ENCODE measurements at places on chromosomes 11 and 22. TPM values are rescaled to one million over a fixed set of nuclear protein-coding genes. Genes with fewer than 3 reads are reported as not detected.
A peak's percentile ranks its signal among the peaks of the same experiment; 100 is the strongest.

RASD2 gene
- total RNA-seq = 0.20 TPM

OR52I2 gene
- not detected for total RNA-seq

TCN1 gene
- not detected for total RNA-seq

CSNK2A3 gene
- total RNA-seq = 0.49 TPM

C11orf16 gene
- total RNA-seq = not detected

KCTD14 gene
- 5.7 TPM for total RNA-seq

SLC6A5 gene
- not detected for total RNA-seq

MFRP gene
- not detected for total RNA-seq

FIBIN gene
- 0.87 TPM for total RNA-seq

RTCB gene
- total RNA-seq = 51.0 TPM

MRGPRX3 gene
- not detected for total RNA-seq

PATE2 gene
- not detected for total RNA-seq

OR8G1 gene
- not detected for total RNA-seq

CATSPERZ gene
- total RNA-seq = not detected

CTSF gene
- 49.3 TPM for total RNA-seq

SLCO2B1 gene
- total RNA-seq = 279 TPM

LDLRAD3 gene
- total RNA-seq = 0.62 TPM

SYT9 gene
- 12.6 TPM for total RNA-seq

APOA4 gene
- 131 TPM for total RNA-seq

IL17RA gene
- 7.6 TPM for total RNA-seq

CLDN5 gene
- 11.1 TPM for total RNA-seq

DNA sequence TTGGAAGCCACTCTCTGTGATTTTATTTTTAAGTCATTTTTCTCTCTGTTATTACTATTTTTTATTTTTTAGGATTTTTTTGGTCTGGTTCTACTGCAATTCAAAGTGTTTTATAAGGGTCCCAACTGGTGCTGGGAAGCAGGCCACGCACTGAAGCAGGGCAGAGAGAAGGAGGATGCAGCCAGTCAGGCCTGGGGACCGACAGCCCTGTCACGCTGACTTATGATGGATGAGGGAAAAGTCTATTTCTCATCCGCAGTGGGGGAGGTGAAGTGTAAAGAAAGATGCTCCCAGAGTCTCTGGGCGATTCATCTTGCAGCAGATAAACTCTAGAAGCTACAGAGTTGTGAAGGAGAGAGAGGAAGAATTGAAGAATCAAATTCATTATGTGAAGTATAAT lies 191.6 kb downstream of the NTM start:
- no peak for DNase-seq

GRCh38 chr11:116693593-116694348 lies 79.0 kb downstream of the BUD13 start:
- DNase-seq = peak; percentile 34

DNA sequence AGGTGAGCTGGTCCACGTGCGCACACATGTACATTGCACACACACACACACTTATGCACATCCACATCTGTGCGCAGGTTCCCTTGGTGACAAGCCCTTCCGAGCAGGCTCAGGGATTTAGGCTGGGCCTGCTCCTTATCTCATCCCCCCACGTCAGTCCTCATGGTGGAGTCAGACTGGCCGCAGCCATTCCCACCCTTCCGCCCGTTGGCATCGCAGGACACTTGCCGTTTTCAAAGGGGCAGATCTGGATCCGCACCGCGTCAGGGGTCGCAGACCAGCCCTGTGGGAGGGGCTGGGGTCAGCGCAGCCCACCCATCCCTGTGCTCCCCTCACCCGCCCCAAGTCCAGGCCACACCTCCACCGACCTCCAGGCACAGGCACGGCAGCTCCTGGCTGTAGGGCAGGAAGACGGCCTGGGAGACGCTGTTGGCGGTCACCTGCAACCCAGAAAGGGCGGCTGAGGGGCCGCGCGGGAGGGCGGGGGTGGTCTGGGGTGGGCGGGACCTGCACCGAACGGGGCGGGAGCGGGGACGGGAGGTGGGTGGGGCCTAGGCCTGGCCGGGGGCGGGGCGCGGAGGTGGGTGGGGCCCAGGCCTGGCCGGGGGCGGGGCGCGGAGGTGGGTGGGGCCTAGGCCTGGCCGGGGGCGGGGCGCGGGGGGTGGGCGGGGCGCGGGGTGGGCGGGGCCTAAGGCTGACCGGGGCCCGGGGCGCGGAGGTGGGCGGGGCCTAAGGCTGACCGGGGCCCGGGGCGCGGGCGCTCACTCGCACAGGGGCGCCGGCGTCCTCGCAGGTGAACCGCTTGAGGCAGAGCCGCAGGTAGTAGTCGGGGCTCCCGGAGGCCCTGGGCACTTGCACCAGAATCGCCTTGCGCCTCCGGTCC lies 13.3 kb downstream of the IL17REL start:
- DNase-seq = peak; percentile 50

GRCh38 chr11:66951927-66952337 lies 6.3 kb downstream of the PC start:
- no peak for DNase-seq

DNA sequence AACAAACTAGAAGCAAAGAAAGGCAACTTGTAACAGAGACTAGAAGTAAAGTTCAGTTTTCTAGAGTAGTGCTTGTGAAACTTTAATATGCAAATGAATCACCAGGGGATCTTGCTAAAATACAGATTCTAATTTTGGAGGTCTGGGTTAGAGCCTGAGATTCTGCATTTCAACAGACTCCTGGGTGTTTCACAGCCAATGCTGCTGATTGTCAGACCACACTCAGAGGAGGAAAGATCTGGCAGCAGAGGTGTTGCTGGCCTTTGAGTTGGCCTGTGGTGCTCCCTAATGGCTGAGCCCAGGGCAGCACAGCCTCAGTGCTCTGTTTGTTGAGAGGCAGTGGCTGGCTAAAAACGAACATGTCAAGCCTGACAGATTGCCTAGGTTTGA lies 5.4 kb downstream of the CRY2 start:
- DNase-seq = peak; percentile 63

GRCh38 chr22:44496844-44497217 lies 1.2 kb downstream of the RTL6 start:
- DNase-seq = no peak

DNA sequence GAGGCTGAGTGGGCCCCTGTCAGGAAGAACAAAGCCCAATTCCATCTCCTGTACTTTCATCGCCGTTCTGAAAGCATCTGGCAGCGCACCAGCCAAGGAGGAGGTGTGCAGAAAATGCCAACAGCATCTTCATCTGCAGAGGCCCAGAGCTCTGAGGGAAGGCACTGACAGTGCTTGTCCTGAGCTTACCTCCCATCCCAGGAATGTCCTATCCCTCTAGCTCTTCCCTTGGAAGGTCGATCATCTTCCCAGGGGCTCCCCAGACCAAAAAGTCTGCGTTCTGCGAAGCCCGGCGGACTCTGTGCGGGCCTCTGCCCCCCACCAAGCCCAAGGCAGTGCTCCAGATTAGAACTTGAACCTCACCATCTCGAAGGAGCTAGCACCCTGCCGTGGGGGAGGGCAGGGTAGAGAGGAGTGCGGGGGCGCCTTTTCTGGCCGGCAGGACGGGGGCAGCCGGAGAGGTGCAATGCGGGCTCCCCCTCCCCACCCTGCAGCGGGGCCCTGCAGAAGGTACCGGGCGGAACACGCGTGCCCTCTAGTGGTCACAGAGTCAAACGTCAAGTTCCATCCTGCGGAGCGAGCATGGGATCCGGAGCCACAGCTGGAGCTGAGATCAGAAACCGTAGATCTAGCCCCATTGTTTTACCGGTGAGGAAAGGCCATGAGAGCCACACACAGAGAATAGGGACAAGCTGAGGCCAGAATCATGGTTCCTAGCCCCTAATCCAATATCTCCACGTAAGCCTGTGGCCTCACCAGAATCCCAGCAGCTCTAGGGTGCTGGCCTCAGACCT lies 5.0 kb downstream of the SCN2B start:
- DNase-seq = peak; percentile 78

GRCh38 chr11:107619926-107620325 lies 29.0 kb downstream of the ELMOD1 start:
- DNase-seq = no peak

- no peak for DNase-seq
These were observed 171.8 kb downstream of the IGLL1 start for GRCh38 chr22:23408321-23408720.

GRCh38 chr22:17869285-17870096 lies 95.2 kb upstream of the BID start:
- no peak for DNase-seq

- no peak for DNase-seq
These were observed 68.1 kb downstream of the ALX4 start for GRCh38 chr11:44241851-44242250.

DNA sequence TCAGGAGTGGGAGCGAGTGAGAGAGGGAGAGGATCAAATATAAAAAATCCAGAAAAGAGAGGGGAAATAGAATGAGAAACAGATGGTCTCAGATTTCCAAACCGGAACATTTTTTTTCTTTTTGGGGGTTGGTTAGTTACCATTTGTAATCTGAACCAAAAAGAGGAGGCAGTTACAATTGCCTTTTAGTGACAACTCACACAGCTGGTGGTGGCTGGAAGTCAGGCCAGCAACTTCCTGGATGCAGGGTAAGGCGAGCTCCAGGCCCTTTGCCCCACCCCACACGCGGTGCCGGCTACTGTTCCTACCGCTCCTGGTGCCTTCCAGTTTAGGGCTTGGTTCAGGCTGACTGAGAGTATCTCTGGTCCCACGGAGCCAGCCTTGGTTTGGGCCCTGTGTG lies 21.0 kb upstream of the UBASH3B start:
- DNase-seq = no peak

GRCh38 chr11:37849706-37850105 lies 1251.7 kb upstream of the RAG2 start:
- no peak for DNase-seq

DNA sequence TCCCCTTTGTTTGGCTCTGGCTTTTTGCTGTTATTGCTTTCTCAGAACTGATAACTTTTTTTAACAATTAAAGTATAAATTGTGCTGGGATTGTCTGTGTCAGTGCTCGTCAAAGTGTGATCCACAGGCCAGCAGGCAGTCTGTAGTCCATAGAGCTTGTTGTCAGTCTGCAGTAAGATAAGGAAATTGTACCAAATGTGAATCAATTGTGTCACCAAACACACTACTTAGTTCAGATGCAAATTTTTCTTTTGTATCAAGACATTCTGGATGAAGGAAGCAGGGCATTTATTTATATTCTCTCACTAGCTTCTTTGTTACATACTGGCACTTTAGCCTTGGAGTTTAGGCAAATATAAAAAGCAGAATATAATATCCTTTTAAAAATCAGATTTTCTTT lies 121.0 kb downstream of the WNT11 start:
- no peak for DNase-seq

GRCh38 chr22:18091916-18092526 lies 14.2 kb downstream of the PEX26 start:
- DNase-seq = peak; percentile 90

- DNase-seq = no peak
These were observed 40.5 kb downstream of the BRD1 start for GRCh38 chr22:49786976-49787706.

- DNase-seq = no peak
These were observed 546.2 kb downstream of the NTM start for GRCh38 chr11:131916638-131917037.

- no peak for DNase-seq
These were observed 751 bp downstream of the MS4A10 start for GRCh38 chr11:60785806-60786361.

- DNase-seq = no peak
These were observed 4.8 kb upstream of the HBD start for GRCh38 chr11:5239046-5239445.

- DNase-seq = peak; percentile 65
These were observed 2.1 kb upstream of the PTPRCAP start for GRCh38 chr11:67439321-67440228.

- DNase-seq = no peak
These were observed 5.9 kb upstream of the C11orf91 start for GRCh38 chr11:33706546-33706945.

- DNase-seq = no peak
These were observed 166.0 kb upstream of the RASSF10 start for GRCh38 chr11:12842933-12843636.

- DNase-seq = no peak
These were observed 3.7 kb upstream of the HSPA8 start for GRCh38 chr11:123065621-123066020.

- DNase-seq = no peak
These were observed 43.6 kb downstream of the LRRC32 start for GRCh38 chr11:76626921-76627401.
